ENCODE measurements at places on chromosomes 1 and 21.

DNA sequence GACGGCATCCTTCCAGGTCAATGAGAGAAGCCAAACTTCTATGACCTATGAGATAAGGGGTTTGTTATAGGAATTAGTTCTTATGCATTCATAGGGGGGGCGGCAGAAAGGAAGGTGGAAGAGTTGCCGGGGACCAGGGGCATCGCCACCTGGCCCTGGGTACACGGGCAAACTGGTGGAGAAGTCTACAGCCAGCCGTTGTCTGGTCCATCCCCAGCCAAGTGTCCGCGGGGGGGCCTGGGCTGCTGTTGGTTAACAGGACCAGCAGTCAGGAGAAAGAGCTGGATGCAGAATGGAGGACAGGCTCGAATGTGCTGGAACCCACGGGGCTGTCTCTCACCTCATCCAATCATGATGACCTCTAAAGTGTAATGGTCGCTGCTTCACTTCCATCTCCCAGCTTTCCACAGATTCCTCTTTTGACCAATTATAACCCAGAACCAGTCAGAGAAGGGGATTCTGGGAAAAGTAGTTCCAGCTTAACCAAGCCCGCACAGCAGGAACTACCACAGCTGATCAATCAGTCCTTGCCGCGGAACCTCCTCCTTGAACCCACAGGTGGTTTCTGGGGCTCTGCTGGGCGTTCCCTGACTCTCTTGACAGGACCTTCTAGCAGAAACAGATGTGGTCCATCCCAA is 17.8 kb downstream of the TMEM51 start:
- no peak for DNase-seq

- no peak for DNase-seq
Measured at GRCh38 chr1:91653183-91653582, 152.5 kb downstream of the CDC7 start.

DNA sequence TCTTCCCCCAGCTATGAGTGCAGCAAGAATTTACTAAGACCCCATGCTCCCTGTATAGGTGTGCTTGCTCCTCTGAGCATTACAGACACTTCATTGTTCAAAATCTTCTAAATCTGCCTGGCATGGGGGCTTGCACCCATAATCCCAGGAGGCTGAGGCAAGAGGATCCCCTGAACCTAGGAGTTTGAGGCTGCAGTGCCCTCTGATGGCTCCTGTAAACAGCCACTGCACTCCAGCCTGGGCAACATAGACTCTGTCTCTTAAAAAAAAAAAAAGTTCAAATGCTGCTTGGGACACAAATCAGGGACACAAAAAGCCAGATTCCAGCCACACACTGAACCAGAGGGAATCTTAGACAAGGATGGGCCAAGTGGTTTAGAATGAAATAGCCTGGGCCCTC is 3.4 kb upstream of the ACOT7 start:
- no peak for DNase-seq

DNA sequence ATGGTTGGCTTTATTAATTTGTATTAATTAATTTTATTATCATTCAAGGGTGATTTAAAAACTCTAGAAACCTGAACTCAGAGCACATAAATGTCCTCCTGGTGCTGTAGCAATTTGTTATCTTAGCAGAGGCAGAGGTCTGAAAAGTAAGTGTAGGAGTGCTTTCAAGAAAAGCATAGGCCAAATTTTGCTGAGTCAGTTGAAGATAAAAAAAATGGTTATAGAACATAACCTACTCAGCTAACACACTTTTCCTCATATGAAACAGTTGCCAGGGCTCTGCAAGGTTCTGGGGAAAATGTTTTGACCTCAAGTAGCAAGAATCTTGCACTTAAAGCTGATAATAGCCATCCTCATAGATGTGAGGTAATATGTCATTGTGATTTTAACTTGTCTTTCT is 53.5 kb upstream of the CHODL start:
- DNase-seq = no peak

- peak; percentile 22 for DNase-seq
Measured at GRCh38 chr1:67685558-67686266, 711 bp downstream of the GADD45A start.

GRCh38 chr1:159448181-159448580 is 8.7 kb downstream of the OR10J1 start:
- DNase-seq = no peak

GRCh38 chr1:51313268-51313852 is 17.0 kb downstream of the TTC39A start:
- DNase-seq = no peak

DNA sequence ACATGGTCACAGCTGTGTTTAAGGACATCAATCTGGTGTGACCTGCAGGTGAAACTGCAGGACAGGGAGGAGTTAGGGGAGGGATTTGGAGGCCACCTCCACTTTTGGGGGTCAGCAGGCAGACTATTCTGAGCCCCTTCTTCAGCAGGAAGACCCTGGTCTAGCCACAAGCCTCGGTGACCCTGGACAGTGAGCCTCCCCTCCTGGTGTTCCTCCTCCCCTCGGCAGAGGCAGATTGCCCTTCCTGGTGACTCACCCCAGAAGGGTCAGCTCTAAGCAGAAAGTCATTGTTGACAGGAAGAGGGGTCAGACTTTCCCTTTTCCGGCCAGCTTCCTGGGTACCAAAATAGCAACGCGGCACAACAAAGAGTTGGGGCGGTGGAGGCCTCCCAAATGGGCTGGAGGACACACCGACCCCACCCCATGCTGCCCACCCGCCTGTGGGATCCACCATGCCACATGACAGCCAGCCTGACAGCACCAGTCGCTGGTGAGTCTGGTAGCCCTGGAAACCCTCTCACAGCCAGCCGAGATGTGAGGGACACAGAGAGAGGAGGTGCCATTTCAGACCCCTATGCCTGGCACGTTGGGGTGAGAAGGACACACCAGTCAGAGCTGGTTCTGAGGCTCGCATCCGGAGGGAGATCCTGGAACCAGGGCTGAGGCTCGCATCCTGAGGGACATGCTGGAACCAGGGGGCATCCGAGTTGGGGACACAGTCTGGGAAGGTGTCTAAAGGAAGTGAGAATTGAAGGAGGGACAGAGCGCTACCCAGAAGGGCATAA is 14.7 kb upstream of the CSF1 start:
- DNase-seq = peak; percentile 61

DNA sequence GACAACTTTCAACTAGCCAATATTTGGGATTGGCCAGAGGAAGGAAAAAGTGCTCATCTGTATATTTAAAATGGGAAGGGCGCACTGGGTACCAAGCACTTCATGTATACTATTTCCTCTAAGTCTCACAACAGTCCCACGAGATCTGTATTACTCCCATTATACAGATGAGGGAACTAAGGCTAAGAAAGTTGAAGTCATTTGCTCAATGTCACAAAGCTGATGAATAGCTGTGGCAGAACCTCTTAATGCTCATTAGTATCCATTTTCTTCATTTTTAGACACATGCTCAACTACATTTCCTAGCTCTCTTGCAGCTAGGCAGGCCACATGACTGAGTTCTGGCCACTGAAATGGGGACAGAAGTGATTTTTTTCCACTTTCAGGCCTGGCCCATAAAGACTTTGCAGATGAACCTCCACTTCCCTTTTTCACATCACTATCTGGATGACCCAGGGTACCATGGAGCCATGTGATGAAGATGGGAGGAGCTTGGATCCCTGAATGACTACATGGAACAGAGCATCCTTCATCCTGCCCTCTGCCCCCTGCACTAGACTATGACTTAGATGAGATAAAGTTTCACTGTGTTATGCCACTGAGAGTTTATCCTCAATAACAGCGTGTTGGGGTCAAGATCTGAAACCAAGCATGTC is 31.8 kb downstream of the ATF3 start:
- DNase-seq = no peak

GRCh38 chr1:197920414-197921117 is 3.4 kb downstream of the LHX9 start:
- DNase-seq = no peak

DNA sequence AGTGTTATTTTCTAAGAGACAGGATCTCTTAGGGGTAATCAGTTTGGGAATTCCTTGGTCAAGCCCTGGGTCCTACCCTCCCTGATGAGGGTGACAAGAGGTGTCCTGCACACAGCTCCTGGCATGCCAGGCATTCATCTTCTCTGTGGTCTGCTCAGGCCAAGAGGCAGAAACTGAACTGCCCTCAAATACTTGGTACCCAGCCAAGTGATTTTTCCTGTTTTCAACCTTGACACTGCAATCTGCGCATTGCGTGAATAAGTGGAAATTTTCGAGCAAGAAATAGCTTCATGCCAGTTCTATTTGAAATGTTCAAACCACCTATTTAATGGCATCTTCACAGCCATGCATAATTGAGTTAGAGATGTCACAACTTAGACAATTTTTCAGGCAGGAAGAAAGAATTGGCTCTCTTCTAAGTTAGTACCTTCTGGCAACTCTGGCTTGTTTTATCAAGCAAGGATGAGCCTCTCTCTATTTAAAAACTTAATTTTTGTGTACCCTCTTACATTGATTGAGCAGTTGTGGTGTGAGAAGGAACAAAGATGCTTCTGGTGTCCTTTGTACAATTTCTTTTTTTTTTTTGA is 27.0 kb downstream of the DNM3 start:
- no peak for DNase-seq

GRCh38 chr1:225934711-225935110 is 6.3 kb downstream of the LEFTY2 start:
- DNase-seq = no peak

- no peak for DNase-seq
Measured at GRCh38 chr1:100868364-100868995, 26.2 kb downstream of the EXTL2 start.

DNA sequence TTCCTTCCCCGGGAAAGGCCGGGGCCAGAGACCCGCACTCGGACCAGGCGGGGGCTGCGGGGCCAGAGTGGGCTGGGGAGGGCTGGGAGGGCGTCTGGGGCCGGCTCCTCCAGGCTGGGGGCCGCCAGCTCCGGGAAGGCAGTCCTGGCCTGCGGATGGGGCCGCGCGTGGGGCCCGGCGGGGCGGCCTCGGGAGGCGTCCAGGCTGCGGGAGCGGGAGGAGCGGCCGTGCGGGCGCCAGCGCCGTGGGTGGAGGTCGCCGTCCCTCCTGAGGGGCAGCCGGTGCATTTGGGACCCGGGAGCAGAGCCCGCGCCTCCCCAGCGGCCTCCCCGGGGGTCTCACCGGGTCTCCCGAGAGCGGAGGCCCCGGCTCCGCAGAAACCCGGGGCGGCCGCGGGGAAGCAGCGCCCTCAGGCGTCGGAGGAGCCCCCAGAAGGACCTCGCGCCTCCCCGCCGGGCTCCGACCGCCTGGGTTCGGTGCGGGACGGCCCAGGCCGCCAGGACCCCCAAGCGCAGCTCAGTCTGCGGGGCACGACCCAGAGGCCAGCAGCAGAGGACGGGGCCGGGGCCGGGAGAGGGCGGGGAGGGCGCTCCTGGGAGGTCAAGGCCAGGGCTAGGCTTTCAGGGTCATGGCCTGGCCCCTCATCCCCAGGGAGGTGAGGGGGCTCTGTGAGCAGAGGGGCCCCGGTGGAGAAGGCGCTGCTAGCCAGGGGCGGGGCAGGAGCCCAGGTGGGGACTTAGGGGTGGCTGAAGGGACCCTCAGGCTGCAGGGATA is 7.2 kb upstream of the SLX9 start:
- peak; percentile 76 for DNase-seq

- DNase-seq = no peak
Measured at GRCh38 chr1:70210820-70211219, 5.4 kb upstream of the LRRC40 start.

DNA sequence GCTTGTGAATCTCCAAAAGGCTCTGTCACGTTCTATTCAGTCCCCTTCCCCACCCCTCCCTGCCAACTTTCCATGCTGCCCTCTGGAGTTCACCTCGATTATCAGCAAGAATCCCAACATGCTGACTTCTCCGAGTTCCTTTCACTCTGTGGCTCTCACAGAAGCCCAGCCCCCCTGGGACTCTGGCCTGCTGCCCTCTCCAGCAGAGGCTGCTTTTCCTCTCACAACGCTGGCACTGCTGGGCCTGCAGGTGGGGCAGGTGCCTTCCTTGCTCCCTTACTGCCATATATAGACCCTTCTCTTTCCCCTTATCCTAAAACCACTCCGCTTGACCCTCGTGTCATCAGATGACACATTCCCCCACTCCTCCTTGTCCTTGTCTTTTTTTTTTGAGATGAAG is 10.2 kb upstream of the RNF186 start:
- DNase-seq = no peak

- no peak for DNase-seq
Measured at GRCh38 chr1:162185314-162186025, 116.0 kb downstream of the NOS1AP start.

DNA sequence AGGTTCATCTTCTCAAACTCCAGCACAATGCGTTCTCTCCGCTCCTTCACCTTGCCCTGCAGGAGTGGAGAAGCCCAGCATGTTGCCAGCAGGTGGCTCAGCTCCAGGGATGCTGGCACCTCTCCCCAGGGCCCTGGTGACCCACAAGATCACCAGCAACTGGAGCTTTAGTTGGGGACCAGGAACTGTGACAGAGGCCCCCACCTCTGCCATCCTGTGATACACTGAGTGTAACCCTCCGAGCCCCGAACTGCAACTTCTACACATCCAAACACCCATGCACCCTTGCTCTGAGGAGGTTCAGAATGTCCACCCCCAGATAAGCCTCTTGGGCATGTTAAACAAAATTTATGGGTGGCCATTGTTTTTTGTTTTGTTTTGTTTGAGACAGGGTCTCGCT is 4.5 kb upstream of the TRIM11 start:
- DNase-seq = no peak

DNA sequence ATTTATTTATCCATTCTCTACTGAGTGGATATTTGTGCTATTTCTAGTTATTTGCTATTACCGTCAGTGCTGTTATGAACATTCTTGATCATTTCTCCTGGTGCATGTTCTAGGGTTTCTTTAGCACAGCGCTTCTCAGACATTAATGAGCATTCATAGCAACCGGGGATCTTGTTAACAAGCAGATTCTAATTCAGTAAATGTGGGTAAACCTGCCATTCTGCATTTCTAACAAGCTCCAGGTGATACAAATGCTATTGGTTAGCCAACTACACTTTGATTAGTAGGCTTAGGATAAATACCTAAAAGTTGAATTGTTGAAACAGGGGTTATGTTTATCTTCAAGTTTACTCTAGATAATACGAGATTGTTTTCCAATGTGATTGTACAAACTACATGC is 3.3 kb upstream of the DBT start:
- no peak for DNase-seq

DNA sequence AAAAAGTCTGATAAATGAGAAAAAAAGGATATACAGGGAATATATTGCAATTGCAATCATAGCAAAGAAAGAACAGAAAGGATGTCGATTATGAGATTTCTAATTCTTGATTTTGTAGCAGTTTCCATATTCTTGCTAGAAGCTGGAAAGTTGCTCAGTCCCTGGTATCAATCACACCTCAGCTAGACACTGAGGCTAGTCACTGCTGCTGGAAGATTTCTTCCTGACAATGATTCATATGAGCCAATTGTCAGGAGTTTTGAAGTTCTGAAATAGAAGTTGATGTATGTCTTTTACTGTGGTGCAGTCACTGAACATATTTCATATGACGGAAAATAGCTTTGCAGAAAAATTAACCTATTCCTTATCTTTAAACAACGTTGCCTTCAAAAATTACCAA is 208.4 kb upstream of the C1orf105 start:
- no peak for DNase-seq

All from AG08396 (cell line).